ENCODE measurements at places on chromosomes 4 and X.

GRCh38 chrX:3806630-3807029 lies 93.2 kb upstream of the PRKX start:
- DNase-seq = no peak

DNA sequence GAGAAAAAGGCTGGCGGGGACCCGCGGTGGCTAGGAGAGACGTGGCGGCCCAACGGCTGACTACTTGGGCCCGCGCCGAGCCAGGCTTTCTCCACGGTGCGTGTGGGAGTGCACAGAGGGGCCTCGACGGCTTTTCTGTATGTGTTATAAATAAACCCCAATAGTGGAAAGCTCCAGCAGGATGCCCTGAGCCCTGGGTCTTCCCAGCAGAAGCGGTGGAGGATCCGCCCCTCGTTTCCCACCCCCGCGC lies 268 bp upstream of the PRRG1 start:
- DNase-seq = no peak

GRCh38 chr4:175559526-175559925 lies 252.5 kb downstream of the GPM6A start:
- DNase-seq = peak; percentile 21

DNA sequence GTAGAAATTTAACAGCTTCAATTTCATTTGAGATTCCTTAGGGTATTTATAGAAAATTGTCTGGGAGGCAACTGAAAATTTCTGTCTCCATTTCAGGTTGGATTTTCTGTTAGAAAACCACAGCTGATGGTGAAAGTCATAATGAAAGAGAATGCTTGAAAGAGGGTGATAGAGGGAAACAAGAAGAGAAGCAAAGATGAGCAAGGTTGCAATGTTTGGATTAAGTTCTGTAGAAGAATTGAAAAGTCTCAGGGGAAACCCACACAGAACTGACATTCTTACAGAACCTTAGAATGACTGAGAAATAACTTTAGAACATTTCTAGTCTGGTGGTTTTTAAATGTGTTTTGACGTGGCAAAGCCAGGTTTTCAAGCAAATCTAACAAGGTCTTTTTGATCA lies 14.7 kb downstream of the GBA3 start:
- no peak for DNase-seq
